Hepatocyte (in vitro differentiated cells): ENCODE measurements at places on chromosomes 11 and 22. TPM values are rescaled to one million over a fixed set of nuclear protein-coding genes. Genes with fewer than 3 reads are reported as not detected.

RTN4R gene
- 16.9 and 18.9 TPM in 2 replicates for polyA plus RNA-seq

F2 gene
- polyA plus RNA-seq: 96.2 and 111 TPM in 2 replicates

GRCh38 chr22:23850136-23850611 is 7.5 kb upstream of the SLC2A11 start:
- no peak for DNase-seq

GRCh38 chr22:28963362-28963761 is 80.0 kb downstream of the ZNRF3 start:
- DNase-seq: no peak
